Cortex of kidney (tissue), 1 donor: ENCODE measurements at places on chromosomes 5 and 9.

DNA sequence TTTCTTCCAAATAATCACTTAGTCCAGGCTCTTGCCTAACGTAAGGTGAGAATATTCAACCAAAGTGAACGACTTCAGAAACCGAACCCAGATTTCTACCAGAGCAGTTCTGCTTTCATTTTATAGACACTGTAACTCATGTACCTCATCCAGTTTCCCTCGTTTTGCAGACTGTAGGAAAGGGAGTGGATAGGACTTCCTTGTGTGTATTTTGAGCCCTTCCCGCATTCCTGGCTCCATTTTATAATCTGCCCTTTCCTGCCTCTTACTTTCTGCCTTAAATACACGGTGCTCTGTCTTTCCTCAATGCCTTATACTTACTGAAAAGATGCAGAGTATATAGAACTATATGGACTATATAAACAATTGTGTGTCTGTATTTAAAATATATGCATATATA is 20.8 kb downstream of the MINAR2 start:
- DNase-seq = no peak

GRCh38 chr9:129381481-129381957 is 203.5 kb upstream of the IER5L start:
- no peak for DNase-seq

DNA sequence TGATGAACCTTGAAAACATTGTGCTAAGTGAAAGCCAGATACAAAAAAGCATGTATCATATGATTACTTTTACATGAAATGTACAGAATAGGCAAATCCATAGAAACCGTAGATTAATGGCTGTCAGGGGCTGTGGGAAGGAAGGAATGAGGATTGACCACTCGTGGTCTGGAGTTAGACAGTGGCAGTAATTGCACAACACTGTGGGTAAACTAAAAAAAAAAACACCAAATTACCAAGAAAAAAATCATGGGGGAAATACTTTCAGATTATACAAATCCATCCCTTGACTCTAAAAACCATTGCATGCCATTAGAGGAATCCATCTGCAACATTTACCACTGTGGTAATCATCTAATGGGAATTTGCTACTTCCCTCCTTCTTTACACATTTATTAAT is 140.0 kb downstream of the SIL1 start:
- DNase-seq = no peak

- DNase-seq = no peak
Measured at GRCh38 chr5:111892949-111893348, 136.0 kb upstream of the NREP start.

DNA sequence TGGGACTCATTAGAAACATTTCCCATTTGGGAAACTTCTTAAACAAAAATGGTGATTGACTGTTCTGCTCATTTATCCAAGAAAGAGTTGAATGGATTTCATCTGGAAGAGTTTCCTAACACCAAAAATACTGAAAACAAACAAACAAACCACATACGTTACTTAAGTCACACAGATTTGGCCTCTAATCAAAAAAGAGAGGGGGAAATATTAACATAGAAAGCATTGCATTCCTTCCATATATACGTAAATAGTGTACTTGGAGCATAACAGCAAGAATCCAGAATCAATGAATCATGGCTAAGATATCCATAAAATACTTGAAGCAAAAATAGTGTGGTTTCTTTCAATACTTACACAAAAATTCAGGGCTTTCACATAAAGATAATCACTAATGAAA is 189.8 kb upstream of the MAP3K1 start:
- DNase-seq = no peak

DNA sequence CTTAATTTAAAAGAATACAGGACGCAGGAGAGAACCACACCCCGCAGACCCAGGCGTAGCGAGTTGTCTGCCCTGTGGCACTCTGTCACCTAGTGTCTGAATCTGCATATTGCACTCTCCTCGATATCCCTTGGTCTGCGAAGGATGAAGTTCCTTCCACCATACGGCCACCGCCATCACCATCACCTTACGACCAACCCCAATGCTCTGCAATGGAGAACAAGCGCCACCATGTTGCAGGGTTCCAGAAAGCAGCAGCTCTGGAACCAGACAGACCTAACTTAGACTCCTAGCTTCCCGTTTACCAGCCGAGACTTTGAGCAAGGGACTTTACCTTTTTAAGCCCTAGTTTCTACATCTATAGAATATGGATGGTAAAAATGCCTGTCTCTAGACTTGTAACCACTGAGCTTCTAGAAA is 77.4 kb upstream of the DMRT1 start:
- no peak for DNase-seq

- no peak for DNase-seq
Measured at GRCh38 chr9:21728781-21729180, 73.7 kb upstream of the MTAP start.

- no peak for DNase-seq
Measured at GRCh38 chr5:150345716-150346115, 11.8 kb upstream of the TCOF1 start.

DNA sequence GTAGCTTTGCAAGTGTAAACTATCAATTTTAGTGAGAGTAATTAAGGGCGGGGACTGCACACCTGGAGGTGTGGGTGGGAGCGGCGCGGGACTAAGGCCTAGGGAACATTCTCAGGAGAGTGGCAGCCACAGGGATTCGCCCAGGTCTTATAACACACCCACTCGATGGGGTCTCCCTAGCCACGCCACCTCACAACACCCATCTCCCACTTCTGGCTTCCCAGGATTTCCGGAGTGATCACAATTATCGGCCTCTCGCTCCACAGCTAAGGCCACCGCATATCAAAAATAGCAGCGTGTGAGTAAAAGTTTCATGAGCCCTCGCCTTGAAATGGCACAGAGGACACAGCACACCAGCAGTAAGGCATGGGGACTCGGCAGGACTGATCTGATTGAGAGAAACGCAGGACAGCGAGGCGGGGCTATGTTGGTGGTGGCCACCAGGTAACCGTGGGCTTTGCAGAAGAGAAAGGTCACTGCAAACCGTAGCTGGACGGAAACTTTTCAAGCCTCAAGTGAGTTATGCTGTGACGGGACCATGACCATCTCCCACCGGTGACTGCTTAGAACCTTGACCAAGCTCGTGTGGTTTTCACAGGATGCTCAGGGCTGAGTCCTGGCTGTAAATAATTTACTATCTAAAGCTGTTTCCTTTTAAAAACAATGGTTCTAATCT is 1.1 kb upstream of the LPAR1 start:
- no peak for DNase-seq

GRCh38 chr5:15901151-15901550 is 278.4 kb downstream of the MARCHF11 start:
- DNase-seq = no peak
